ENCODE measurements at places on chromosomes 4 and X.

- DNase-seq, result peak; percentile 74
Observed at GRCh38 chr4:148834804-148835631, 392.8 kb upstream of the NR3C2 start.

GRCh38 chr4:83906561-83906960 lies 370.7 kb downstream of the GPAT3 start:
- DNase-seq, result no peak

DNA sequence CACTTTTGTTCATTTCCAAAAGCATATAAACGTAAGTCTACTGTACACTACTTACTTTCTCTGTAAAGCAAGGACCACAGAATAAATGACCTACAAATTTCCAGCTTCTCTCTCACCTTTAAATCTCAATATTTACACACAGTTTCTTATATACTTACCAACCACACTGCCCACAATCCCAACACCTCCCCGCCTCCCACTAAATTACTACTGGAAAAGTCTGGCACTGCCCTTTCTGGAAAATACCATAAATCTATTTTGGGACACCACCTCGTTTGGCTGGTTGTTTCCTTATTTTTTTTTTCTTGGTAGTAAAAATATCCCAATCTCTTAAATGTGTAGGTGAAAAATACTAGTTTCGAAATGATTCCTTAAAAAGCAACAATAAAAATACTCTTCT lies 19.6 kb downstream of the FAT1 start:
- no peak for DNase-seq

- DNase-seq, result peak; percentile 25
Observed at GRCh38 chr4:101791182-101791558, 640 bp downstream of the BANK1 start.

- no peak for DNase-seq
Observed at GRCh38 chrX:10725071-10725470, 104.7 kb upstream of the MID1 start.

- no peak for DNase-seq
Observed at GRCh38 chr4:140903522-140904475, 147.6 kb upstream of the TBC1D9 start.

DNA sequence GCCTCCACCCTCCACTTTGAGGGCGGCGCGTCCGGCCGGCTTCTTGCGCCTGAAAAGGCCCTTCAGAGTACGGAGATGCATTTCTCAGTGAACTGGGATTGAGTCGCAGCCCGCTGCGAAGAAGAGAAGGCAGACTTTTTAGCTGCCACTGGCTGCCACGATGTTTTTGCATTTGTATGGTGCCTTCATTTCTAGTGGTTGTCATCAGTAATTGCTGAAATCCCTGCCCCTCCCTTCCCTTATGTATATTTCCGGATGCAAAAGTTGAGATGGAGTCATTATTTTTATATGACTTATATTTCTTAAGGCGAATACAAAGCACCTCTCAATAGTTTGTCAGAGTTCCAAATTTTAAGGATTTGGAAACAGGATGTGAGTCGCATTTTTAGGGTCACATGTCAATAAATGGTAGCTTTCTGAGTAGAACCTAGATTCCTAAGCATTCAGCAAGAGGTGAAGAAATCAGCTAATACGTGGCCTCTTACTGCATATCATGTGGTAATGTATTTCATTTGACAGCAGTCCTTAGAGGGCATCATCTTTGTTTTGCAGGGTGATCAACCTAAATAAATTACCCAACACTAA lies 658 bp downstream of the ATP6AP2 start:
- DNase-seq, result no peak

GRCh38 chr4:10947898-10948297 lies 263.3 kb upstream of the CLNK start:
- no peak for DNase-seq

DNA sequence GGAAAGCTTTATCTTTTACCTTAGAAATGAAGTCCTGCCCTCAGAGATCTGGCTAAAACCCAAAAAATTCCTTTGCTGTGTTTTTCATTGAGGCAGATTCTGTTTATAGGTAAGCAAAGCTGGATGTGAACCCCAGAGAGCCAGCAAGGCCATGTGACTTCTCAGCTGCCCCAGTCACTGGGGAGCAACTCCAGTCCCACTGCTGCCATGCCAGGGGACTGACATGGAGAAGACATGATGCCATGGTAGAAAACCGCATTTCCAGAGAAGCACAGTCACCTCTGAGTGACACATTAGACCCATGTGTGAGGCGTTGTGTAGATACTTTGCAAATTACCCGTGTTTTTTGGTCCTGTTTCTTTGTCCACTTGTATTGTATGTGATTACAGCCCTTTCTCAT lies 45.4 kb downstream of the PTTG2 start:
- no peak for DNase-seq

- no peak for DNase-seq
Observed at GRCh38 chrX:78111140-78111931, 7.3 kb downstream of the PGK1 start.

- DNase-seq, result no peak
Observed at GRCh38 chr4:88212253-88212561, 53.8 kb upstream of the ABCG2 start.

DNA sequence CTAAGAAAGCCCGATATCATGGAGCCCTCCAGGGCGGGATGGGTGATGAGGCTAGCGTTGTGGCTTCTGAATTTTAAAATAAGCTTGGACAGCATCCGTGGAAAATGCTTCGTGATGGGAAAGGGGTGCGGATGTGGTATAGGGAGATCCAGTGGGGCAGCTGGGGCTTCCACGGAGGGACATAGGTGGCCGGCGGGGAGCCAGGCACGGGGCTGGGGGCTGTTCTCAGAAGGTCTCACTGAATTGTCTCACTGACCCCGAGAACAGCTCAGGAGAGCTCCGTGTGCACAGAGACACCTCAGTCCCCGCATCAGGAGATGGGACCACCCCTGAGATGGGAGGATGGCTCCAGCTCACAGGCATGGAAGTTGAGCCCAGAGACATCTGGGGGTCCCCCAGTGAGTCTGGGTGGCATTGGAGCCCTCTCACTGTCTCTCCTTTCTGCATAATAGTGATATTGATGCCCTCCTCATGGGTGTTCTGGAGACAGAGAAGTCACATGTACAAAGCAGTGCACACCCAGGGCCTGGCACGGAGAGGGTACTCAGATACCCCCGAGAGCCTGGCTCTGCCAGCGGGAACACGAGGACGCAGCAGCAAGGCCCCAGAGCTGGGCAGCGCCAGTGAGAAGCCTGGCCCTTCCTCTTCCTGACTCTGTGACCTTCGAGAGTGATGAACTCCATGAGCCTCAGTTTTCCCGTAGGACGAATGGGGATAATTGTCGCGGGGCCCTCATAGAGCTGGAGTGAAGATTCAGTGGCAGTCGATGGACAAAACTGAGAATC lies 70.6 kb upstream of the PSAPL1 start:
- no peak for DNase-seq

GRCh38 chrX:4627414-4627813 lies 914.0 kb upstream of the PRKX start:
- DNase-seq, result no peak

DNA sequence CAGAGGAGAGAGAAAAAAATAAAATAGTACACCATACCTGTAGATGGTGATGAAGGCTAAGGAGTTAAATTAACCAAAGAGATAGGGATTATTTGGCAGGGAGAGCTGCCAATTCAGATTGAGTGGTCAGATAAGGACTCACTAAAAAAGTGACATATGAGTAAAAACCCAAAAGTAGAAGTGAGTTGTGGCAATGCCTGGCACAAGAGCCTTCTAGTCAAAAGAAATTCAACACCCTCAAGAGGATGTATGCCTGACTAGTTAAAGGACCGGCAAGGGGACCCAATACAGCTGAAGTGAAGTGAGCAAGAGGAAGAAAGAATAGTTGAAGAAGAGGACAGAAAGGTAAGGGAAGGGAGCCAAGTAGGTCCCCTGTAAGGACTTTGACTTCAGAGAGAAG lies 34.9 kb downstream of the ELF2 start:
- DNase-seq, result no peak

- no peak for DNase-seq
Observed at GRCh38 chrX:27451324-27451723, 11.8 kb downstream of the PPP4R3C start.

GRCh38 chrX:68847172-68847571 lies 18.4 kb downstream of the EFNB1 start:
- DNase-seq, result no peak

GRCh38 chr4:13236485-13236884 lies 247.7 kb downstream of the RAB28 start:
- DNase-seq, result no peak

GRCh38 chr4:61994036-61994435 lies 793.9 kb downstream of the ADGRL3 start:
- DNase-seq, result no peak

DNA sequence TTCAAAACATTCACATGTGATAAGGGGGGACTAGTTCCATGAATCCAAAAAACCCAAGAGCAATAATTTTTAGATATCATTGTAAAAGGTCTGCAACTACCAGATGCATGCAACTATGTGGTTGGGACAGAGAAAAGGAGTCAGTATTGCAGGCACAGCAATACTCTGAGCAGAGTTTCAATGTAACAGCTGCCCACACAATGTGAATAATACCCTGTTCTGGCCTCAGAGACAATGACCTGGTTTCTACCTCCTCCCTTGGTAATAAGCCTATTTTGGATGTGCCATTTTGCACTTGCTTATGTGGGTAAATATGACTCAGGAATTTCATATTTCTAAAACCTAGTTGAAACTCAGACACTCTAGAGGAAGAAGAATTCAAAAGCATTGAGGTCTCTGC lies 194.8 kb upstream of the RASGEF1B start:
- DNase-seq, result no peak

- DNase-seq, result no peak
Observed at GRCh38 chrX:154542723-154543424, 3.8 kb downstream of the G6PD start.

GRCh38 chr4:56654238-56654632 lies 26.9 kb downstream of the HOPX start:
- DNase-seq, result no peak

DNA sequence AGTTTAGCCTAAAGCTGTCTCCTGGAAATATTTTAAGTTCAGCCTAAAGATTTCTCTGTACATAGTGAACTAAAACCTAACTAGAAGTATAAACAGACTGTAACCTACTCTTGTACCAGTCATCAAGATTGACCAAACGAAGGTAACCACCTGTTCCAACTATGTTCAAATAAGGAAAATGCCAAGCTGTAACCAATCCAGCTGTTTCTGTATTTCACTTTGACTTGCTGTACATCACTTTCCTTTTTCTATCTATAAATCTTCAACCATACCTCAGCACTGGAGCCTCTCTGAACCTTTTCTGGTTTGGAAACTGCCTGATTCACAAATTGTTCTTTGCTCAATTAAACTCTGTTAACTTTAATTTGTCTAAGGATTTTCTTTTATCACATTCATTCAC lies 3.1 kb upstream of the CYSLTR1 start:
- DNase-seq, result no peak

DNA sequence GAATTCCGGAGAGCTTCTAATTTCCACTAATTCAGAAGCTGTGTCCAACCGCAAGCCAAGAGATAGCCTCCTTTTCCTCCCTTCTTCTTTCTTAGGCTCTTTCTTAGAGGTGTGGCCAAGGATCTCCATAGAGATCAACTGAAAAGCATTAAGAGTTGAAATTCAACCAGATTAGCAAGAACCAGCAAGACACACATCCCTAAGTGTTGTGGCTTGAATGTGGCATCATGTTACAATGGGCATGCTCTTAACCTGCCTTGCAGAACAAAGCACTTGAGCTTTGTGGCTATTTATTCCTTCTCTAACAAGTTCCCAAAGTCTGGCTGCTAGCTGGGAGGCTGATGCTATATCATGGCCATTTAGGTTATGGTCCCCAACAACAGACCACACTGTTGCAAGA lies 10.4 kb downstream of the ANOS1 start:
- no peak for DNase-seq

DNA sequence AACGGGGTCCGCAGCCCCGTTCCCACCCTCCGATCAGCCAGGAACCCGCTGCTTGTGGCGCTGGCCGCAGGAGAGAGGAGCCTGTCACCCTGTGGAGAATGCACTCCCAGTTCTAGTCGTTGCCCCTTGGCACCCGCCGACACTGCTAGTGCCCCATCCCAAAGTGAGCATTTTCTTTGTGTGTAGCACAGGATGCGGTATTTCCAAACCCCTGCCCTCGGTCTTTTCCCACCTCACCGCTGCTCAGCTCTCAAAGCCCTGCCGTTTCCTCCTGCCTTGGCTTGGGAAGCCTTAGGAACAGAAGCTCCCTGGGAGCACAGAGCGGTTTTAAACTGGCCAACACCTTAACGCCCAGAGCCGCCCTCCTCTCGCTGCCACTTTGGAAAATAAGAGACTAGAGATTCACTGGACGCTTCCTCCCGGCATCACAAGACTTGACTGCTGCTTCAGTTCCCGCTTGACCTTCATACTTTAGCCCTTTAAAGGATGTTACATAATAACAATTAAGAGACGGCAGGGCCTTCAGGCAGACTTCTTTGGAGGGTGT lies 772 bp downstream of the CYP4V2 start:
- DNase-seq, result no peak

- no peak for DNase-seq
Observed at GRCh38 chr4:16169490-16169889, 56.8 kb downstream of the TAPT1 start.

- DNase-seq, result no peak
Observed at GRCh38 chrX:25004040-25004439, 11.7 kb downstream of the ARX start.

DNA sequence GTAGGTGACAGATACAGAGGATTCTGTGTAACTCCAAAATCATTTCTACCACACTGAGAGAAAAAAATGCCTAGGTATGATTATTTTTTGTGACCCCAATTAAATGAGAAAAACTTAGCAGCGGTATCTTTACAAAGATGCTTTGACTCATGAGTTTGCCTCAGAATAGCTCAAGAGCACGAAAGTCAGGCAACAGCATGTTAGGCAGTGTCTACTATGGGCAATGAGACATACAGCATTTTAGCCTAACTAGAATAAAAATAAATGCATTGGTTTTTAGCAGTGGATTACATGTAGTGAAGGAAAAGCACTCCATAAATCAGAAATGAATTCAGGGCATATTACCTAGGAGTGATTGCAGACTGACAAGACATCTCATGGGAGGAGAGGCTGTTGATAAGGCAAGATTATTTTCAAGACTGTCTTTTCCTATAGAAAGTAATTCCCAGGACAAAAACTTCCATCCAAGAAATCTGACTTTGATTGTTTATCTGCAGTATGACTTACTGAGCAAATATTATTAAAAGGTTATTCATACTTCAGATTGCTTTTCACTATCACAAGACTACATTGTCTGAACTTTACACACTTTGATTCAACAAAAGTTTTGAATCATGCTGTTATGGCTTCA lies 3.6 kb downstream of the ANXA10 start:
- DNase-seq, result no peak

DNA sequence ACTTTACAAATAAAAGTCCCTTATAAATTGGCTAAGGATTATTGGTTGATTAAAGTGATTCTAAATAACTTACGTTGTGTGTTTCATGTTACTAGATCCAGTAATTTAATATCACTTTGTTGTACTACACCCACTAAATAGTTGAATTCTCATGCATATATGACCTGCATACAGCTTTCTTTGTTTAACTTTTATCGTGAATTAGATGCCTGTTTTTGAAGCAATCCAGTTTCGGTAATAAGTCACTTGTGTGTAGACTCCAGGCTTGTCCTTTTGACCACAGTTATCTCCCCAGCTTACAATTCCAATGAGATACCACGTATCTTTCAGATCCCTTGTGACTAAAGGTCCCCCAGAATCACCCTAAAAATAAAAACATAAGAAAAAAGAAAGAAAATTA lies 27.3 kb upstream of the TMPRSS11D start:
- no peak for DNase-seq

All from left renal pelvis (tissue), 4 donors.